Ecto neural progenitor cell (in vitro differentiated cells): ENCODE measurements at places on chromosomes 7 and 10.

- no peak for DNase-seq
Measured at GRCh38 chr10:130377986-130378540, 241.9 kb downstream of the GLRX3 start.

DNA sequence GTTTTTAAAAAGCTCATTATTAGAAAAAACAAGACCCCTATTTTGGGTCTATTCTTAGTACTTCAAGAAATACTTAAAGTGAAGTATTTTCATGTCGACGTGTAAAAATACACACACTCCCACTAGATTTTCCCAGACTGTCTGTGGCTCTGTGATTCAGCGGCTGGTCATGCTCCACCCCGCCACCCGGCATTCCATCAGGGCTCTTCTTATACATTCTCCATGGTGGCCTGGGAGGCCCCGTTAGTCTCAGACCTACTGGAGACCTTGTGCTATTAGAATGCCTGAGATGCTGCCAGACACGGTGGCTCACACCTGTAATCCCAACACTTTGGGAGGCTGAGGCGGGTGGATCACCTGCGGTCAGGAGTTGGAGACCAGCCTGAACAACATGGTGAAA is 13.1 kb downstream of the TECPR1 start:
- DNase-seq = no peak

DNA sequence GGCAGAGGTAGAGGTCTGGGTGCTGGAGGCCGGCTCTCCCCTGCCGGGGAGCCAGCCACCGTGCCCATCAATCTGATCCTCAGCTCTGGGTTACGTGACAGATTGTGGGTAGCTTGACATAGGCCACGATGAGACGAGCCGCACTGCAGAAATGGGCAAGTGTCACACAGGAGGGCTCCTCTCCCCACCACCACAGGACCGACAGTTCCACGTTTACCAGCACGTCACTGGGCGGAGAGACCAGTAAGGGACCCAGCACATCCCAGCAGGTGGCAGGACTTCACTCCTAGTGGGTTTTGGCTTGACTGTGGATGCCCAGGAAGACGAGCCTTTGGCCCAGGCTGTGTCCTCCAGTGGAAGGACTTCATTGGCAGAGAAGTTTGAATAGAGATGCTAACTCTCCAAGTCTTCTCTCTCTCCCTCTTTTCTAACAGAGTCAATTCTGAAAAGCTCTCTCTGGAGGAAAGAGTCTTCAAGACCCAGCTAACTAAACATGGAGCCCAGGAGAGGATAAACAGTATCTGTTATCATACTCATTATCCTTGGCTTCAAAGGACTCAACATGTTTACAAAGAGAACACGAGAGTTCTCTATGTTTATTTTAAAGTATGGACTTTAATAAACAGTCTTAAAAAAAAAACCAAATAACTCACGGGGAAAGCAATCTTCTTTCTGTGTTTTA is 129.3 kb upstream of the JCAD start:
- no peak for DNase-seq

- DNase-seq = no peak
Measured at GRCh38 chr7:41862261-41862660, 159.4 kb upstream of the INHBA start.

- no peak for DNase-seq
Measured at GRCh38 chr10:119051775-119052174, 22.3 kb downstream of the NANOS1 start.

DNA sequence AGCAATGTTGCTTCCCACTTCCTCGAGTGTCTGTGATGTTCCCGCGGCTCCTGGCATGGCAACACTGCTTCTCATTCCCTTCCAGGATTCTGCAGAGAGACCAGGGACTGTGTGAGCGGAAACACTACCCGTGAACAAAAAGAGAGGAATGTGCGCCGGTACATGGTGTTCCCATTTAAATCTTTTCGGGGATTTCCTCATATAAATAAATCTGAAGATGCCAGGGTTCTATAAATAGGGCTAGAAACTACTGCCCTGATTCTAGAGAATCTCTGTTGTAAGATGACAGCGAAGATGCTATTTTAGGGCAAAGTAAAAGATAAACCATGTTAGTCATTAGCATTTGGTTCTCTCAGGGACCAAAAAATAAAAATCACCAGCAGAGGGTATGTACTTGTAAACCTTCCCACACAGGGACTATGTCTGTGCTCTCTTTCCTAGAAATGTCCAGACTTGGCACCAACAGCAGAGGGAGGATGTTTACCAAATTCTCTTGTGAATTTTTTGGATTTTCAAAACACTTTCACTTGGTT is 92.2 kb upstream of the DDC start:
- DNase-seq = peak; percentile 12

- no peak for DNase-seq
Measured at GRCh38 chr10:17443707-17444387, 10.5 kb downstream of the ST8SIA6 start.

DNA sequence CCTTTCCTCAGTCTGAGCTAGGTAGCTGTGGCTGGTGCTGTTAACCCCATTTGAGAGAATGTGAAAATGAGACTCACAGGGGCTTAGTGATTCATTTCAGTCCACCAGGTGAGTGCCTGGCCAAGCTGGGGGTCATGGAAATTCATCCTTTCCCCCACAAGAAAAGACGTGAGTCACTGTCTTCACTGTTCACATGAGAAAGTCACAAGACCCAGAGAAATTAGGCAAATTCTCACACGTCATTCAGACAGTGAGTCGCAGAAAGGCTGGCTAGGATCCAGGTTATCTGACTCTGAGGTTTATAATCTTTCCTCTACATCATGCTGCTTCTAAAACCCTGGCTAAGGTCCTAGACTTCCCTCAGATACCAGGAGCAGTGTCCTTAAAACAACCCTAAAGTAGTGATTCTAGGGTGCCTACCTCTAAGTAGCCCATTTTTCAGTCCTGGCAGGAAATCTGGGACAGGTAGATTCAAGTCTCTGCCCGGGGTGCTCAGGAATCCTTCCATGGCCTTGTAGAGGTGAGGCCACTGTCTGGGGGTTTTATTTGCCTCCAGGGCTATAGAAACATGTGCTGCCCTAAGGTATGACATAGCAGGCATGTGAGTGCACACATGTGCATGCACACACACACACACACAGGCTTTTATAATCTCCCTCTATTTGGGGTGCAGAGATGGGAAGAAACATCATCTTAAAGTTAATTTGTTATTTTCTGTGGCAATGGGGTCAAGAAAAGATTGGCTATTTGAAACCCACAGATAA is 427.9 kb upstream of the CELF2 start:
- DNase-seq = no peak

DNA sequence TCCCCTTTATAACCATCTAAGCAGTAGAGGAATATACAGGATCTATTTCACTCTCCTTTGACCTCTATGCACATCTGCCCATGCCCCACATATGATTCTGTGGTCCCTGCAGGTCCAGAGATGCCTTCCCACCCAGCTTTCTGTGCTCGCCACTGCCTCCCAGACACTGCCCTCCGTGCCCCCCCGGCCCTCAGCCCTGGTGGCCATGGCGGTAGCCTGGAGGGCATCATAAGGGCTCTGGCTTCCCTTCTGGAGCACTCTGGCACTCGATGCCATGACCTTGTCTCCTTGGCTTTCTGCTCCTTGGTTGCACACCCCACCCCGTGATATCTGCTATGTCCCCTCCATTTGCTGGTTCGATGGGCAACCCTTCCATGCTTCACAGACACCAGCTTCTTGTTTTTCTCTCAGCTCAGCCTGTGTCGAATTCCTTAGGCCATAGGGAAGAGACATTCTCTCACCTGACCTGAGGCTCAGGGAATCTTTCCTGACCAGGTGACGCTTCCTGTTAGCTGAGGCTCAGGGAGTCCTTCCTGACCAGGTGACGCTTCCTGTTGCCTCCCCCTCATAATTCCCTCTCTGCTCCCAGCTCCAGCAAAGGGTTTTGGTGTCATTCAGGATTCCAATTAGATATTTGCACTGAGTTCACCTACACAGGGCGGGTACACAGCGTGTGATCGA is 100.4 kb upstream of the GLI3 start:
- no peak for DNase-seq

GRCh38 chr7:68279827-68280400 is 1283.3 kb downstream of the TYW1 start:
- DNase-seq = no peak

DNA sequence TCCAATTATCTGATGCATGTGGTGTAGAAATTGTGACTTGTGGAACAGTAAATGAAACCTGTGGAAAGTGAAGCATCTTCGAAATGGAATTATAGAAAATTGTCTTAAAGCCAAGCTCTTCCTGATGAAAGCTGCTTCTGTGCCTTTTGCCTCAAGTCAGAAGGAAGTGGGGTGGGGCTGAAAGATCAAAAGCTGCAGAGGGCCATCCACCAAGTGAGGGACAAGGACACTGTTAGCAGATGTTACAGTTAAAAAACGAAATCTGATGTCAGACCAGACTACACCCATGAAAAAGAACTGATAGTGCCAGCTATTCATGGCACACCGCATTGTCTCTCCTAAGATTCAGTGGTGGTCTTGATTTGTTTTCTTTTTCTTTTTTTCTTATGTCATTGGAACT is 23.8 kb upstream of the WASL start:
- no peak for DNase-seq

DNA sequence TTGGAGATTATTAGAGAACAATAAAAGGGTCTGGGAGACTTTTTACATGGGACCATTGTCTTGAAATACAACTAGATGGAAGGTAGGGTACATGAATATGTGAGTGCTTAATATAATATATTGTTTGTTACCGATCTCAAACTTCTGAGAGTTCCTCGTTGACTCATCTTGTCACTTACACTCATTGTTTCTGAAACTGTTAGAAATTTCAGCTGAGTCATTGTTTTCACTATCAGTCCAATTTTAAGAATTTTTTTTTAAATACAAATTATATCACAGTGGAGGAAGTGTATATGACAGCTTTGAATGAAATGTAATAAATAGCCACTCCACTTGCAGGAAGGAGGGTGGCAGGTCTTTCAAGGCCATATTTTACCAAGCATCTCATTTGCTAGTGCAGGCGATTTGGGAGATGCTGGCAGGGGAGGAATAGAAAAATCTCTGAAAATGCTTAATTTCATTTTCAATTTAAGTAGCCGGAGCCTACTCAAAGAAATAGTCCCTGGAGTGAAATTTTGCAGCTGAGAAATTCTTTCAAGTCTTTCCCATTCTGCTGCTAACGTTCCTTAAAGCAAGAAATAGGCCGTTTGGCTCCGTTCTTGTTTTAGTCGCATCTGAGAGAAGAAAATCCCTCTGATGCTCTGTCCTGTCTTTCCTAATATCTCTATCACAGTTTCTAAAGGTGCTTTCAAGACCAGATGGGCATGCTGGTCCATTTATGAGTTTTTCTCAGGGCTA is 1404.2 kb upstream of the CELF2 start:
- no peak for DNase-seq

DNA sequence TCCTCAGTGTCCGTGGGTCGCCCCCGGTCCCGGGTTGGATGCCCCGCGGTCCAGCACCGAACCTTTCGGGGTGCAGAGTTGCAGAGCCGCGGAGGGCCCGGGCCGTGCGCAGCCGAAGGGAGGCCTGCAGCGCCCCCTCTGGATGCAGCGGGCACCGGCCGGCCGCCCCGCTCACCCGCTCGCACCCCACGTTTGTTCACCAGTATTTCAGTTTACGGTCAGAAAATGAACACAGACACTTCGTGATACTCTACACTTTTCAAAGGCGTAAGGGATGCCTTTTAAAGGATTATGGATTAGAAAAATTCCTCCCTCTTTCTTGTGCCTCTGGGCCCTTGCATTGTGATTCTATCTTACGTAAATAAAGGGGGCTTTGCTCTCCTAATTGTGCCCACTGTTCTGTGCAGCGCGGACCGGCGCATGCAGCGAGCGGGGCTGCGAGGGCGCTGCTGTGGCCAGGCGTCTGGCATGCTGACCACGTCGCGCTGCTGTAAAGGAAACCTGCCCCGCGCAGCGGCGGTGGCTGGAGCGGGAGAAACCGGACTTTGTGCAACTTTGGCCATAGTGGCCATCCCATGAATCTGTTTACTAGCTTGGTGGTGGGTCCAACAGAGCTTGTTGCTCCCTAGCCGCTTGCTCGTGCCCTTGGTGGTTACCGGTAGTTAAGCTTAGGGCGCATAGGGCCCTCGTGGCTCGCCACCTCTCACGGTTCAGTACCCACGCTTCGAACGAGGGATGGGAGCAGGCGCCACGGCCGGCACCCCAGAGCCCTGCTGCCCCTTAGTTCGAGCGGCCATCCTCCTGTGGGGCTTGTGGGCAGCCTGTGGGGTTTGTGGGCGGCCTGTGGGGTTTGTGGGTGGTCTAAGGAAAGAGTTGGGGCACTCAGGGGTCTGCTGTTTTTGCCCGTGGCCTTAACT is 739 bp upstream of the MEST start:
- peak; percentile 79 for DNase-seq

- no peak for DNase-seq
Measured at GRCh38 chr7:64886956-64887545, 16.0 kb upstream of the ZNF273 start.

GRCh38 chr7:38773430-38773829 is 135.6 kb downstream of the VPS41 start:
- no peak for DNase-seq

DNA sequence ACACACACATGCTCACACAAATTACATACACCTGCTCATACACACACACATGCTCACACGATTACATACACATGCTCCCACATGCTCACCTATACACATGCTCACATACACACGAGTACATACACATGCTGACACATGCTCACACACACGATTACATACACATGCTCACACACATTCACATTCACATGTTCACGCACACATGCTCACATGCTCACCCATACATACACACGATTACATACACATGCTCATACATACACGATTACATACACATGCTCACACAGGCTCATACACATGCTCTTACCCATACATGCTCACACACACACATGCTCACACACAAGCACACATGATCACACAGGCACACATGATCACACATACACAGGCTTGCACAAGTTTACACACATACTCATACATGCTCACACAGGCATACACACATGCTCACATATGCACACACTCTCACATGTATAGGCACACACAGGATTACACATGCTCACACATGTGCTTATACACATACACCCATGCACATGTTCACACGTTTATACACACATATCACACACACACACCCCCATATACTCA is 118.5 kb downstream of the PAXIP1 start:
- DNase-seq = no peak

DNA sequence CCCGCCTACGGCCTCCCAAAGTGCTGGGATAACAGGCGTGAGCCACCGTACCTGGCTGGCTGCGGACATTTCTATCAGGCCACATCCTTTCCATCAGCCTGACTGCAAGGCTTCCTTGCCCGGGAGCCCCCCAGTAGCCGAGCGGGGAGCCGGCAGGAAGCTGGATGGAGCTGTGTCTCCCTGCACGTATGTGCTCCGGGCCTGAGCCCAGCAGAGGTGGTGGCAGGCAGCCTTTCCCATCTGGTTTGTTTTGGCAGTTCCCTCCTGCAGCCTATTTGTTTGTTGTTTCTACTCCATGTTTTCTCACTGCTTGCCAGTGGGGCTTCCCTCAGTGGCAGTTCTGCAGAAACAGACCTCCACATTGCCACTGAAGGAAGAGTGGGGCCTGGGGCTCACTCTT is 5.4 kb downstream of the POP7 start:
- no peak for DNase-seq

- no peak for DNase-seq
Measured at GRCh38 chr7:127245607-127246006, 7.1 kb downstream of the GRM8 start.
